ENCODE measurements at places on chromosomes 2 and 18.

DNA sequence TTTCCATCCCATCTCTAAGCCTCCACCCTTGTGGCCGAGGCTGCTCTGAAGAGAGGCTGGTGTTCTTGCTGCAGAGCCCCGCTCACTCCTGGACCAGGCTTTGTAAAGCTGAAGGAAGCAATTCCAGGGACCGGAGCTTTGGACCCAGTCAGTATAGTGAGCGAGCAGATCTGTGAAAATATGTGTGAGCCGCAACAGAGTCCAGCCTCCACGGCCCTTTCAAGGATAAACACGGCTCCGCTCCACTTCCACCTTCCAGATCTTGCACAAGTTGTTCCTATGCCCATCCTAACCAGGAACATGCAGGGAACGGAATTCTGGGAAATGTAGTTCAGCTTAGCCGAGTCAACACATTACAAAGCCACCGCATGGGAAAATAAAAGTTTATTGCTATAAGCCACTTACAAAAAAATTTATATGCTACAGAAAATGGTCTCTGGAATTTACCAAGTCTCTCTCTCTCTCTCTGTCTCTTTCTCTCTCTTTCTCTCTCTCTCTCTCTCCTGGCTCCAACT lies 151.7 kb upstream of the ZNF521 start:
- peak; percentile 75 for DNase-seq

- DNase-seq: no peak
Measured at GRCh38 chr18:44409515-44409914, 271.2 kb upstream of the SETBP1 start.

- no peak for DNase-seq
Measured at GRCh38 chr18:3177902-3178687, 41.7 kb downstream of the MYOM1 start.

DNA sequence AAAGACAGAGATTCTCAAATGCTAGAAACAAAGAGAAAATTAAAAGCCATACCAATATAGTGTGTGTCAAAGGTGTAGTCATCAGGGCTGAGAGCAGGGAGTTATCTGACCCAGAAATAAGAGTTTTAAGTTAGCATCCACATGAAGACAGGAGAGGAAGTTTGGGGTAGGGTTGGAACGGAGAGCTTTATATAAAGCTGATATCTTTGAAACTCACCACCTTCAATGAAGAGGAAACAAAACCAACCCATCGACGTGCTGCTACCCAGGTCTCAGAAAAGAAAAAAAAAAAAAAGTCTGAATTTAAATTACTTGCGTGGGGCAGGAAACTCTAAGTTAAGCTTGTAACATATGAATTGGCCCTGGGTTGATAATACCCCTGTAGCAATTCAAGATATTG lies 42.4 kb downstream of the ARL4C start:
- no peak for DNase-seq

DNA sequence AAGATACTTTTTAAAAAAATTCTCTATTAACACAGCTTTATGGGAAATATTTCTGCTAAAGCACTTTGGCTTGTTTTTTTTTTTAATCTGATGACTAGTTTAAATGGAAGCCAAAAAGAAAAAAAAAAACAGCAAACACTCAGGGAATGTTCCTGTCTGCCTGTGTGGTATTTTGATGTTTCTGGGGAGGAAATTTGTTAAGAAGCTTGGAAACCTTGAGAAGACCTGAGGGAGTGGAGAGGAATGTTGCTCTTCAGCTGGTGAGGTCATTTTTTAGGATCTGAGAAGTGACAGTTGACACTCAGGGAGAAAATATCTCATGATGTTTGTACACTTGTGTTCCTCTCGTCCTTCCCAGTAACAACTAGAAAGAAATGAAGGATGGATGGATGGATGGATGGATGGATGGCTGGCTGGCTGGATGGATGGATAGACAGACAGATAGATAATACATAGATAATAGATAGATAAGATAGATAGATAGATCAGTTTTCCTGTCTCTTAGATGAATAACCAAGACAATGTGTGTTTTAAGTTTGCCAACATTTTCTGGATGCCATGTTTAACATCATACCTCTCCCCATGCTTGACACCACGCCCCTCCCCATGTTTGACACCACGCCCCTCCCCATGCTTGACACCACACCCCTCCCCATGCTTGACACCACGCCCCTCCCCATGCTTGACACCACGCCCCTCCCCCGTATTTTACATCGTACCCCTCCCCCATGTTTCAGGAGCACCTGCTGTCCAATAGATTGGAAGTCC lies 84.8 kb downstream of the CTIF start:
- no peak for DNase-seq

DNA sequence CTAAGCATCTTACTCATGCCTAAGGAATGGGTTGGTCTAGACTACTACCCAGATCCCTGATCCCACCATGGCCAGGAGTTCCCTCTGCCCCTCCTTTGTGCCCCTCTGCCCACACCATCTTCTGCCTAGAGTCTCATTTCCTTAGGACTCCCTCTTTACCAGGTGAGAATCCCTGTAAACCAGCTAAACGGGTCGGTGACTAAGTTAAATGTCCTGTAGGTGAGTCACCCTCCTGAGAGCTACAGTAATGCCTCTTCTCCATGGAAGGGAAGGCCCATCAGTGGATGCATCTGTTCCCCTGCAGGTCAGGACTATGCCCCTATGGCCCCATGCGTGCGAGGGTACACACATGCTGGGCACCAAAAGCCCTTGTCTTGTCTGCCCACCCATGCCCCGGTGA lies 25.4 kb downstream of the PTGR3 start:
- no peak for DNase-seq

- no peak for DNase-seq
Measured at GRCh38 chr2:160652236-160652635, 158.6 kb upstream of the RBMS1 start.

DNA sequence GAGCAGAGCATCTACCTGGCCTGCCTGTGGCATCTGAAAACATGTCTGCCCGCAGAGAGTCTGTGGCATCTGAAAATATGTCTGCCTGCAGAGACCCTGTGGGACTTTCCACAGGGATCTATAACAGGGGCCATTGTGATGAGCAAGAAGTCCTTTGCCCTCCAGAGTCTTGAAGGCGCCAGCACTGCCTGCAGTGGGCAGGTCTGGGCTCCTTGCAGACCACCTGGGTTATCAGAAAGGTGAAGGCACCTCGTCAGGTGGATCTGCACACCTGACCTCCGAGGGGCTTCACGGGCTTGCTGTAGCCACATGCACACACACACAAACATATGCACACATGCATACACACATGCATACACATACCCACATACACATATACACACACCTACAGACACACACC lies 189.5 kb upstream of the HDAC4 start:
- DNase-seq: no peak

GRCh38 chr2:104866883-104867812 lies 13.2 kb downstream of the POU3F3 start:
- DNase-seq: no peak

DNA sequence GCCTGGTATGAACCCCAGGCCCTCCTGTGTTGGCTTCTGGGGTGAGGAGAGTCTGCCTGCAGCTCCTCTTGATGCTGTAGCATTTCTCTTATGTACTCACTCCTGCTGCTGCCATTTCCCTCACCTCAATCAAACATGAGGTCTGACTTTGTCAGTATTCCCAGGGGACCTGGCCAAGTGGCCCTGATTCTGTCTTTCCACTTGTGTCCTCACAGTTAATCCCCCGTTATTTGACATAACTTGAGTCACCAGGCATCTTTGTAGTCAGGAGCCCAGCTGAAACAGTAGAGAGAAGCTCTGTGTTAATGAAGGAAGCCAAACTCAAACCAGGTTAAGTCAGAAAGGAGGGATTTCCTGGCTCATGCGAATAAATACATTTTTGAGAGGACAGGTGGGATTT lies 55.0 kb downstream of the SLC9A2 start:
- no peak for DNase-seq

DNA sequence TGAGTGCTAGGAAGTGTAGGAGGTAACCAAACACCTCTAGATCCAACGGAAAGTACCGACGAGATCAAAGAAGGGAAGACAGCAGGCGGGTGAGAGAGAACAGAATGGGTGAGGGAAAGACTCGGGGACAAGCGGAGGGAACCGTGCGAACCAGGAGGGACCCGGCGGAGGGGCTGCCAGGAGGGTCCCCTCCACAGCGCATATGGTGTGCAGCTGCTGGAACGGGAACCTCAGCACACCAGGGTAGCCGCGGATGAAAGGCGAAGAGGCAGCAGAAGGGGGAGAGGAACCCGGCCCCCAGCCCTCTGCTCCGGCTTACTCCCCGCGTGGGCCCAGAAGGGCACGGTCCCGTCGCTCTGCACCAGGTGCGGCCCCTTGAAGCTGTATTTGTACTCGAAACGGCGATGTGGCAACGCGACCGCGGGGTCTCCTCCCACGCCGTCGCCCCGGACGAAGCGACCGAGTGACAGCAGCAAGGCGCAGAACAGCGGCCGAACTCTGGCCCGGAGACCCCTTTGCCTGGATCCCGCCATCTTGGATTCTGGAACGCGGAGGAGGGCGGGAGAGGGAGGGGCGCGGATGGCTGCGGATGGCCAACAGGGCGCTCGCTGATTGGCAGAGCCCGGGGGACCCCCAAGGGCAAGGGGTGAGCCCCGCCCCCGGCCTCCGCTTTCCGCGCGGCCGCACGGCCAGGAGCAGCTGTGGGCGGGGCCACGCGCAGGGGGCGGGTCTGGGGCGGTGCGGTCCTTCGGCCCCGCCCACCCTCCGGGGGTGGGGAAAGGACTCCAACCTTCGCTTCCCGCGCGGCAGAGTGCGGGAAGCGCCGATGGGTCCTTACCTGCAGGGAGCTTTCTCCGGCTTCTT lies at the start of gene LMAN1:
Gene LMAN1, minus strand, starts transcription at position 554 of the 864 bp plus-strand sequence. Its CDS starts 21 bp downstream, at position 533.
- peak; percentile 92 for DNase-seq

DNA sequence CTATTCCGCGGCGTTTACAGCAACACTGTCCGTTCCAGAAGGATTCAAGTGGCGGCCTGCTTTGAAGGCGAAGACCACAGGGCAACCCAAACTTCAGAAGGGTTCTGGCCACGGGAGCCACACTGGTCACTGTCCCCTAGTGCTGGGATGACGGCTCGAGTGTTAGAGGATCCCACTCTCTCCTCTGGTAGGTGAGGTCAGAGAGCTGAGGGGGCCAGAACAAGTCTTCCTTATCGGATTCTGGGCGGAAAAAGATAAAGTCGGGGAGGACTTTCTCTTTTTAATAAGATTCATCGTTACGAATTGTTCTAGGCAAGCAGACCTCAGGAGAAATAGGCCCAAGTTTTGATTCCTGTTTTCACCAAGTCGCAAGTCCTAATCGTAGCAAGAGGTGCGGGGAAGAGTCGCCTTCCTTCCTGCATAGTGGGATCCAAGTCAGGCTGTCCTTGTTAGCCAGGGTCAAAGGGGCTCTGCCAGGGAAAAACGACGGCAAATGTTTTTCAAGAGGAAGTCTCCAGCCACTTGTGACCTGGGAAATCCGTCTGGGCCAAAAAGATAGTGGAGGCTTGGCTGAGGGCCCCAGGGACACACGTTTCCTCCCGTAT lies 864 bp upstream of the MYL12A start:
- no peak for DNase-seq

- no peak for DNase-seq
Measured at GRCh38 chr2:41970988-41971660, 76.7 kb upstream of the PKDCC start.

DNA sequence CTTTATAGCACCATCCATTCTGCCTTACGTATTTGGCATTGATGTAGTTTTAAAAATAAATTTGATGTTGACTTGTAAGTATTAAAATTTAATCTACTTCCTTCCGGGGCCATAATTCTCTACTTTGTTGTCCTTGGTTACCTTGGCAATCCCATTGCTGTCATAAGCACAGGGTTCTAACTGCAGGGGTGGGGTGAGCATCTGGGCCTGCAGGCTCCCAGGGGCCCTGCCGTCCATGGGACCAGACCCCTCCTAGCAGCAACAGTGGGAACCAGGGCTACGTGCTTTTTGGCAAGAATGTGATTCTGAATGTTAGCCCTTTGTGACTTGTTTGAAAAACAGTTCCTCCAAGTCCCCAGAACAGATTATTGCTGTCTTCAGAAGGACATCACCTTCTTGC lies 4.9 kb downstream of the ASAP2 start:
- no peak for DNase-seq

- DNase-seq: no peak
Measured at GRCh38 chr2:173989160-173989883, 24.1 kb upstream of the SP3 start.

DNA sequence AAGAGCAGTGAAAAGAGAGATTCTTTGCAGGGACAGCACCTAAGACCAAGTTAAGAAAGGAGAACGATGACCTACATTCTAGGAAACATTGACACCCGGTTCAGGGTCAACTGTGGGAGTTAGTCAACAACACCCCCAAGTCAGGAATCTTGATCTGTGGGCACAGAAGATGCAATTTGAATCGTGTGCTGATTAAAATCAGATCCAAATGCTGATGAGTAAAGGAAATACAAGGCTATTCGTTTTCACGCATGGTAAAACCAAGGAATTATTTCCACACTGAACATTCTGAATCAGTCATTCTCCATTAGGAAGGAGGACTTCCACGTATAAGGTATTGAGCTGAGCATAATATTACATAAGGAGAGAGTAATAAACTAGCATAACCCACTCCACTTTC lies 124.2 kb downstream of the COPS8 start:
- DNase-seq: no peak

- no peak for DNase-seq
Measured at GRCh38 chr2:237998530-237998929, 31.7 kb downstream of the UBE2F start.

- DNase-seq: no peak
Measured at GRCh38 chr2:190896477-190896876, 15.9 kb downstream of the GLS start.

DNA sequence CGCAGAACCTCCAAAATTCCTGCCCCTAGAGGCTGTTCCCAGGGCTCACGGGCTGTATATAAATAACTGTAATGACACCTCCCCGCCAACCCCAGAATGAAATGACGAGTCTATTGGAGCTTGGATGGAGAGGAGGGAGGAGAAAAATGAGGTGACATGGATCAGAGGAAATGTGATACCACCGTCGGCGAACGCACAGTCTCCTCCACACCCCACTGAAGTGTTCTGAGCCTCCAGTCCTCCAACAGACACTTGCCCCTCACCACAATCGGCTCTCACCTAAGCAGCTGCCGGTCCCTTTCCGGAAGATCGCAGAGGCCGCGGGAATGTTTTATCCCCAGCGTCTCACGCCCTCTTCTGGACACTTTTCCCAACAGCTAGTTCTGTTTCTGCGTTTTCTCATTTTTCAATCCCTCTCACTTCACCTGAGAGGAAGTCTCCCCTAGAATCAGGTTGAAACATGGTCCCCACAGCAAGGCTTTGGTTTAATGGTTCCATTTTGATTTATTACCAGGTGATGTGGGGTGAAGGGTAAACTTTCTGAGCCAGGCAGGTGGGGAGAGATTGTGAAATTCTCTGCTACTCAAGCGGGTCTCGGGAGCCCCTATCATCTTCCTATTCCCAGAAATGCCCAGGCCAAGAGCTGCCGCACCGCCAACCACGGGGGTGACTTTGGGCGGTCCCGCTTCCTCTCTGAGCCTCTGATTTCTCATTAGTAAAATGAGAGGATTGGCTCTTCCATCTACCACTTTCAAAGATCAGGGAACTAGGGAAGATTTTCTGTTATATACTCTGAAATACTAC lies 9.1 kb upstream of the MYO5B start:
- DNase-seq: no peak

Measured in dorsolateral prefrontal cortex (tissue), 122 donors.